Fibroblast of mammary gland (primary cell): ENCODE measurements at places on chromosomes 2 and 18.

GRCh38 chr2:88557290-88557689 is 70.0 kb downstream of the EIF2AK3 start:
- no peak for DNase-seq

- DNase-seq, result no peak
Measured at GRCh38 chr2:207045531-207045930, 106.2 kb downstream of the CPO start.

DNA sequence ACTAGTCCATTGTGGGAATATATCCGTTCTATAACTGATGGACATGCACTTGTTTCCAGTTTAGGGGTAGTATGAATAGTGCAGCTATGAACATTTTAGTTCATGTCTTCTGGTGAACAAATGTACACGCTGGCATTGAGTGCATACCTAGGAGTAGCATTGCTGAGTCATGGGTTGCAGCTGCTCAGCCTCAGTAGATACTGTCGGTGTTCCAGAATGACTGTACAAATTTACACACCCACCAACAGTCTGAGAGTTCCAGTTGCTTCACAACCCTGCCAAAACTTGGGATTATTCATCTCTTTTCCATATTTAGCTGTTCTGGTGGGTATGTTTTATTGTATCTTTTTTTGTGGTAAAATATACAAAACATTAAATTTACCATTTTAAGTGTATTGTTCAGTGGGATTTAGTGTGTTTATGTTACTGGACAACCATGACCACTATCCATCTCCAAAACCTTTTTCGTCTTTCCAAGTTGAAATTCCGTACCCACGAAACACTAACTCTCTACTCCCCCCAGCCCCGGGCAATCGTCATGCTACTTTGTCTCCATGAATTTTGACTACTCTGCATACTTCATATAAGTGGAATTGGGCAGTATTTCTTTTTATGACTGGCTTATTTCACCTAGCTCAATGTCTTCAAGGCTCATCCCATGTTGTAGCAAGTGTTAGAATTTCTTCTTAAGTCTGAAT is 281.0 kb downstream of the PRKCE start:
- DNase-seq, result peak; percentile 90

- no peak for DNase-seq
Measured at GRCh38 chr2:230589025-230589424, 123.6 kb upstream of the CAB39 start.

- no peak for DNase-seq
Measured at GRCh38 chr18:37669991-37670534, 104.5 kb upstream of the CELF4 start.
